ENCODE measurements at places on chromosomes 7 and 10.
A peak's percentile ranks its signal among the peaks of the same experiment; 100 is the strongest.

DNA sequence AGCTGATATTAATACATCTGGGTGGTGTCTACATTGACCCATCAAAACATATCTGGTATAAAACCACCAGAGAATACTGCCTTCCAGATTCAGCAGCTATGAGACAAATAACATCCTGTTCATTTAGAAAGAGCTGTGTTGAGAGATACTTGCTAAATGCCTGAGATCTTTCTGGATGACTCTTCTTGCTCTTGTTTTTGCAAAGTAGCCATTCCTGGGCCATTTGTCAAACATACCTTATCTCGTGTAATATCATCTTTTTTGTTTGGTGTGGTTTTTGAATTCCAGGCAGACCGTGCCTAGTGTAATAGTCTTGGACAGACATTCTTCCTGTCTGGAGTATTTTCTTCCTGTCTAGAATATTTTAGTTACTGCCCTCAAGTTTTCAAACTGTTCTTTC lies 74.7 kb upstream of the PRR15 start:
- DNase-seq: no peak

DNA sequence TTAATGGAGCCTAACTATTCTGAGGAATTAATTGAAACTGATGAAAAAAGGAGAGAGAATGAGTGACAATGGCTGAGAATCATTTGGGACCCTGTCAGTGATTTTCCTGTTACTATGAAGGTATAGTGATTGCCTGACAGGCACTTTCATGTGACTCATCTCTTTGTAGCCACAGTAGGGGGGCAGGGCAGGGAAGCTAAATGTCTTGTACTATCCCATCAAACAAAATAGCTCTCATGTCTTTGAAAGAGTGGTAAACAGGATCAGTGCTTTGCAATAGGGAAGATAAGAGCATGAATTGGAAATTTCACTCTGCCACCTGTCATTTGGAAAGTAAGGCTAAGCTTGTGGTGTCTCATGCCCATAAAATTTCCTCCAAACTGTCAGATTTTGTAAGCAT lies 94.5 kb upstream of the GSDME start:
- no peak for DNase-seq

- no peak for DNase-seq
Measured at GRCh38 chr7:27933671-27934565, 194.0 kb downstream of the TAX1BP1 start.

DNA sequence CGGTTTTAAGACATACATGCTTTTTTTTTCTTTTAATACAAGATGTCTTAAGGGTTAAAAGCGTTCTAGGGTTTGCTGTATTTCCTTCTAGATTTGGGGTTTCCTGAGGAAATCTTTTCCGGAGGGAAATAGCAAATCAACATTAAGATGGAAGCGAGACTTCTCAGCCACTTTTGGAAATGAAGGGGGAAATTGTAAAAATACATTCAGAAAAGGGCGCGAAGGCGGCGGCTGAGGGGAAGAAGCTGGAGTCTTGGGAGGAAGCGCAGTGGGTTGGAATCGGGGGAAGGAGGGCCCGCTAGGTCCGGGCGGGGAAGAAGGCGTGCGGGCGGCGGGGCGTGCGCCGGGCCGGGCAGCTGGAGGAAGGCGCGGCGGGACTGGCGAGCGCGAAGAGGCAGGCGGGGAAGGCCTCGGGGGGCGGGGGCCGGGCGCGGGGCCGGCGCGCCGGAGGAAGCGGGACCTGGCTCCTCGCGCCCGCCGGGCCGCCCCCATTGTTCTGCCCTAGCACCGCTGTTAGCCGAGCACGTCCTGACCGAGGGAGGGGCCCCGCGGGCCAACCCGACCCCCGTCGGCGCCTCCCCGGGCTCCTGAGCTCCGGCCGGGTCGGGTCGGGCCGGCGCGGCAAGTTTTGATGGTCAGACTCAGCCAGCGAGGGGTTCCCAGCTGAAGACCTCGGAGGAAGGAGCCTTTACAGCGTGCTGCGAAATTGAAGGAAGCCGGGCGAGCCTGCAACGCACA lies 1.5 kb upstream of the SKIDA1 start:
- peak; percentile 25 for DNase-seq

- peak; percentile 59 for DNase-seq
Measured at GRCh38 chr7:149005427-149006344, 22.6 kb downstream of the PDIA4 start.

DNA sequence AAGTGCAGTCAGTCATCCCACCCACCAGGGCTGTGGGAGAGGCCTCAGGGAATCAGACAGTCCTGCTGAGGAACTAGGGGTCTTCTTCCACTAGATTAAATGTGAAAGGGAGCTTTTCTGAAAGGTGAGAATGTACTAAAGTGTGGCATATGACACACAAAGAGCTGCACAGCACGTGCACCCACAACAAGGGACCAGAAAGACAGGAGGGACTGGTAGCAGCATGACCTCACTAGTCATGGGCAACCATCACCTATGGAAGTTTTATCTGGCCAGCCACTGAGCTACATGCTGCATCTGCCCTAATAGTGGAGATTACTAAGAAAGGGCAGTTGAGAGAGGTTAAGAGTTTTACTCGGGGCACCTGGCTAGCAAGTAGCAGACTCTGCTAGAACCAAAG lies 204.4 kb upstream of the AOAH start:
- no peak for DNase-seq

DNA sequence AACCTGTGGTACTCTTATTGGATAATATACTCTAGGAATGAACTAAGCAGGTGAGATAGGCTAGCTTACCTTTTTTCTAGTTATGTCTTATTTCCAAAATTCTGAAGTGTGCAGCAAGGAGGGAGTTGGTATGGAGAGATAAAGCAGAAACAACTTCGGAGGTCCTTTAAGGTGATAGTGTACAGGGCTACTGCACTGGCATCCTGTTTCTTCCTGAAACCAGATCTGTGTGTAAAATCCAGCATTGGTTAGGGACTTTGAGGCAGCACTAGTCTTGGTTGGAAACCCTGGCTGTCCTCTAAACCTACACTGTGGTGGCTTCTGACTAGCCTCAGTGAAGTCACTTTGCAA lies 66.9 kb upstream of the STRIP2 start:
- no peak for DNase-seq

DNA sequence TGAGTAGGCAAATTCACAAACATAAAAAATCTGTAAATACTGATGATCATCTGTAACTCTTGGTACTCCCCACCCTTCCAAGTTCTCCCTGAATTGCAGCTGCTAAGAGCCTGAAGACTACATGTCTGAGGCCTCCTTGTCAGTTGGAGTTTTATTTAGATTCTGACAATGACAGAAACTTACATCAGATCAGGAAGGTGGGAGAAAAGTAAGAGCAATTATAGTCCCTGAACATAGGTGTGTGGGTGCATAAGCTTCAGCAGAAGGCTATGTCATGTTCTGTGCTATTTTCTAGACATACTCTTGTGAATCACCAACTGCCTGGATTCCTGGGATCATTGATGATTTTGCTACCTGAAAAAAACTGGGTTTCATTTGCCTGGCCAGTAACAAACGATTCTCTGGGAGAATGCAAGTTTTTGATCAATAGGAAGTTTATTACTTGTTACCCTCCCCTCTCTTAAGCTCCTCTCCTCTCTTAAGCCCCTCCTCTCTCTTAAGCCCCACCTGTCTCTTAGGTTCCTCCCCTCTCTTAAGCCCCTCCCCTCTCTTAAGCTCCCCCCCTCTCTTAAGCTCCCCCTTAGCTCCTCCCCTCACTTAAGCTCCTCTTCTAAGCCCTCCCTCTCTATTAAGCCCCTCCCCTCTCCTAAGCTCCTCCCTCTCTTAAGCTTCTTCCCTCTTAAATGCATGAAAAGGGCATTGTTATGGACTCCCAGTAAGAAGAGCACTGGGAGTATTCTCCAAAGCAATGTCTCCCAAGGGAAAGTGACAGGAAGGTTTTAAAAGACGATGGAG lies 1183.4 kb upstream of the AUTS2 start:
- DNase-seq: no peak

- DNase-seq: no peak
Measured at GRCh38 chr7:4201566-4201965, 480.5 kb upstream of the FOXK1 start.

- peak; percentile 0 for DNase-seq
Measured at GRCh38 chr7:92246360-92247101, 757 bp downstream of the ANKIB1 start.

DNA sequence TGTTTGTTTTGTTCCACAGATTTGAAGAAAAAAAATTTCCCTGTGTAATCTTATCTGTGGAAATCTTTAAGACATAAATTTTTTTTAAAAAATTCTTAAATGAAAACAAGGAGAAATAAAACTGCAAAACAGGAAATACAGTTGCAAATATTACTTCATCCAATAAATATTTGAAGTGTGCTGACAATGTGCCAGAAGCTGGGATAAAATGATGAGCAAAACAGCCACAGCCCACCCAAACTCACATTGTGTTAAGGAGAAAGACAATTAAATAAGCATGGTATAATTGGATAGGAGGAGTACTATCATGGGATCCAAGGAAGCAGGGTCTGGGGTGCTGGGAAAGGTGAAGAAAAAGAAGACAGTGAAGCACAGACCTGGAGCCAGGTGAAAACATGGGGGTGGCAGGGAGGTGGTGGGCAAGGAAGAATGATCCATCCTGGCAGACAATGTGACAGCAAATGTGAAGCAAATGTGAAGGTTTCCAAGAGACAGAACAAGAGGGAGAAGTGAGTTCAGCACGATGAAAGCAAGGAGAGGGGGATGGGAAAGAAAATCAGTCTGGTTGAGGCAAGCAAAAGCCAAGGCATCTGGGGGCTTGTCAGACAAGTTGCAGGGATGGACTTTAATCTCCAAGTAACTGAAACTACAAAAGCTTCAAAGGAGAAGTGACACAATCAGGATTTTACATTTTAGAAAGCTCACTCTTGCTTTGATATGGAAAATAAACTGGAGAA lies 135.9 kb downstream of the HIBADH start:
- DNase-seq: no peak

DNA sequence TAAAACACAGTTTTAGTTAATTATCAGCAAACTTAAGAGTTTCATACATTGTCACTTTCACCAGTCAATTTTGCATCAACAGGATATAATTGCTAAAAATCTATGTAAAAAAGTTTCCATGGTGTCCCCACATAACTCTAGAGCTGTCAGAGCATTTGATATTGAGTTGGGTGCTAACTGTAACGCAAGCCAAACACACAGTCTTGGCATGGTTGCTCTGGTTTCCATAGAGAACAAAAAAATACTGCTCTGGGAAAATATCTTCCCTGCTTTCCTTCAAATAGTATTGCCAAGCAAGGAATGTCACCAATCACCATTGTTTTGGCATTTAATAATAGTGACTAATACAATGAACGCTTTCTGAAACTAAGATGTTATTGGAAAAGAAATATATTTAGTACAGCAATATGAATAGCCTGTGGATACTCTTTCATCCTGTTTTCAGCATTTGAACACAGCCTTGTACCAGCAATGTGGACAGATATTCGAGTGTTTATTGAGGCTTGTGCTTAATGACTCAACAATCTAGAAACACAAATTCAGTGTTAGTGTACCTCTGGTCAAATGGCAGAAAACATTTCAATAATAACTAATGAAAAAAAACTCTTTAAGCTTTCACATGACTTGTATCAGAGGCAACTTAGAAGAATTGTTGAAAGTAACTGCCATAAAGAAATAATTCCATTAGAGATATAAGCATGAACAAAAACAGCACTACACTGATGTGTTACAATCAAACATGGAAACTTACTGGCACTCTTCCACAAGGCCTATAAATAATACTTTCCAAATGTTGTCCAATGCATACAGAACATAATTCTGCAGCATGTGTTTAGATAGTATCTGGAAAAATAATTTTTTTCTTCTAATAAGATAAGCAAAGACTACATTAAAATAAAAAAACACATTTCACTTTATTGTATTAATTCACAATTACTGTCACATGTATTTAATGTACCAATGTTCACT lies 1469.5 kb upstream of the CELF2 start:
- DNase-seq: no peak

- no peak for DNase-seq
Measured at GRCh38 chr7:114416129-114416990, 1.7 kb downstream of the FOXP2 start.

DNA sequence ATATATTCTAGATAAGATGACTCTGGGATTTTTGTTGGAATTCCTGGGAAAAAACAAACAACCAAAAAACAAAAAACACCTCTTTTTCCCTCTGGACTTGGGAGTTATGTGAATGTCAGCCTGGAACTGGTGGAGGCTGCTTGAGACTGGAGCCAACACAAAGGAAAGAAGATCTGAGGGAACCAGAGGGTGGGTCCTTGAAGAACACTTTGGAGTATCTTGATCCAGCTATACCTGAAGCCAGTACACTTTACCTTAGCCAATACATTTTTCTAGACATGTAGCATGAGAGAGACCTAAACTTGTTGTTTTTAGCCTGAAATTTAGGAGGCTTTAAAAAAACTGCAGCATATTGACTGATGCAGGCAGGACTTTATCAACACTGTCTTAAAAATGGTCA lies 5.9 kb upstream of the LAMB1 start:
- DNase-seq: no peak

DNA sequence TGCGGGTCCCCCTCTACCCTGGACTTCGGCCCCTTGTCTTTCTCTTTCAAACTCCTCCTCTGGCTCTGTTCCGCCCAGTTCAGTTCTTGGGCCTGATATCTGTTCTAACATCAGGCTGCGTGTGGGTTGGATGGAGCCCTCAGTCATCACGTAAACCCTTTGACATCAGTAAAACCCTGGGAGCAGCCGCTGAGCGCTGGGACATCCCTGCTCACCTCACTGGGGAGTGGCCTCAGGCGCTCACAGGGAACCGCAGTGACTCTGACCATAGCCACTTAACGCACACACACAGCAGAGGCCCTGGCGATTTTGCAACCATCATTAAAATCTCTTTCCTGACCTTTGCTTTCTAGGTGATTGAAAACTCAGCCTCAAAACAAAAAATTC lies 113.3 kb downstream of the CYTH3 start:
- DNase-seq: no peak

DNA sequence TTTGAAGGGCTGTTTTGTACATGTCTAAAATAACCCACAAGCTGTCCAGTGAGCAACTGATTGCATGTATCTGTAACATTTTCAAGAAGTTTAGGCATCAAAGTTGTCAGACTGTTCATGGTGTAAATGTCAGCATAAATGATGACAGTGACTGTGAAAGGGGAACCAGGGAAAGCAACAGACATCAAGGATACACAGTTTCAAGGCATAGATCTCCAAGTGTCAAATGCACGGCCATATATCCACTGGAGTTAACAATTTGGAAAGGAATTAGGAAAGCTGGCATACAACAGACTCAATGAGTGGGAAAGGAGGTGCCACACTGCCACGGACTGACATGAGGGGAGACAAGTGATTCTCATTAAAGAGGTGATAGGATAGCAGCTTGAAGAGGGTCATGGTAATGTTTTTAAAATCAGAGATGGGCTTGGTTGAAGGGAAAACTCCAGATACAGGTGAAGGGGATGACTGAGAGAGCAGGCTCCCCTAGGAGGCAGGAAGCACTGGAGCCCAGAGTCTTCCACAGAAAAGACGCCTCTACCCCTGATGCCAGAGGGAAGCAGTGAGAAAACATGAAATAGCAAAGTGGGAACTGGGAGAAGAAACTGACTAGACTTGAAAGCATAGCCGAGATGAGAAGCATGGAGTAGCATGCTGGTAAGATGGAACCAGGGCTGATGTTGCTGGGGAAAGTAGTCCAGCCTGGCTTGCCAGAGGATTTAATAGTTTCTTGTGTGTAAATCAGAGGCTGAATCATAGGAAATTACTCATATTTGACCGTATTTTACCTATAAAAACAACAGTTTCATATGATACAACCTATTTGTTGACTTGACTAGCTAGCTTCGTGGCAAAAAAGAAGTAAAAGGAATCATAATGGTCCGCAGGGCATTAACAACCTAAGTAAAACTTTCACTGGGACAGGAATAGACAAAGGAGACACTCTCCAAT lies 18.6 kb downstream of the NSMCE4A start:
- DNase-seq: no peak

- DNase-seq: no peak
Measured at GRCh38 chr10:115023715-115024114, 69.5 kb upstream of the ATRNL1 start.

Data from T-helper 22 cell (primary cell).